Left lobe of liver (tissue), 2 donors: ENCODE measurements at places on chromosomes 16 and 17. TPM values are rescaled to one million over a fixed set of nuclear protein-coding genes. Genes with fewer than 3 reads are reported as not detected.

Gene CACNG5
- not detected for total RNA-seq

GRCh38 chr17:77802811-77803220 is 155.7 kb upstream of the TNRC6C start:
- no peak for DNase-seq

DNA sequence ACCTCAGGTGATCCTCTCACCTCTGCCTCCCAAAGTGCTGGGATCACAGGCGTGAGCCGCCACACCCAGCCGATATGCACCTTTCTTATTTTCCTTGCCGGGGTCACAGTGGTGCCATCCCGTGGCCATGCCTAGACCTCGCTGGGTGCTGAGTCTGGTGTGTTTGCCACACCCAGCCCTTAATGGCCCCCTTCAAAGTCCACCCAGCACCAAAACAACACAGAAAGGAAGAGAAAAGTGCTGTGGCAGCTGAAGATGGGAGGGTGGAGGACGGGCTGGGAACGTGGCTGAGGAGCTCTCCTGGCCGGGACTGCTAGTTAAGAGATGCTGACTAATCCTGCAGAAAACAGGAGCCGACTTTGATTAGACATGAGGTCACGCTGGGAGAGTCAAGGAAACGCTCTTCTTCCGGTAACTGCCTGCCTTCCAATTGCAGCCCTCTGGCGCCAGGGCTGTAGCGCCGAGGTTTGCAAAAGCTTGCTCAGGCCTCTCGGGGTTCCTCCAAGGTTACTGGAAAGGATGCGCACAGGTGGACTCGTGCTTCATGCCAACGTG is 10.9 kb downstream of the SLC43A2 start:
- DNase-seq: no peak

- no peak for DNase-seq
Measured at GRCh38 chr17:77872199-77872598, 86.3 kb upstream of the TNRC6C start.

DNA sequence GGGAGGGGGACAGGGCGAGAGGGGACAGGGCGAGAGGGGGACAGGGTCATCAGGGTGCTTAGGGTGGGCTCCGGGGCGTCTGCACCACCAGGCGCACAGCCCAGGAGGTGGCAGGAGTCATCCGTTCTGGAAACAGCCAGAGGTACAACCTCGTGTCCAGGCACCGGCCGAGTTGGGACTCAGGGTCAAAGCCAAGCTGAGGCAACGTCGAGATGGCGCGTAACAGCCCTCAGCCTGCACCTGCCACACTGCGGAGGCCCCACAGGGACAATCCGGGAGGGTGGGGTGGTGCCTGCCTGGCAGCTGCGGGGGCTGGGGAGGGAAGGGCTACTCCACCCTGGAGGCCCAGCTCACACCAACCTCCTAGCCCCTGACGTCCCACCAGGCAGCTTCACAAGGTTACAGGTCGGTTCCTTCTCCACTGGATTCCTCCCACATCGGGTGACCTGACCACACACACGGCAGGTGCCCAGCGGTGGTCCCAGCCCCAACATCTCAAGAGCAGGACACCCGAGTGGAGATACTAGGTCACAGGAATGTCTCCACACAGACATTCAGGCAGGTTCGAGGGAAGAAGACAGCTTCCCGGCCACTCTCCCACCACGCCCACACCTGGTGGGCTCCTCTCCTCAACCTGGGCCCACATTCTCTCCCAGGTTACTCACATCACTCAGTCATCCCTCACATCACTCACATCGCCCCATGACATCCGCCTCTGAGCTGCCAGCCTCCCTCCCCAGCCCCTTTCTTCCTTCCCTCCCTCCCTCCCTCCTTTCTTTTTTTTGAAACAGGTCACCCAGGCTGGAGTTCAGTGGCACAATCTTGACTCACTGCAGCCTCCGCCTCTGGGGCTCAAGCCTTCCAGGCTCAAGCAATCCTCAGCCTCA is 47.3 kb downstream of the RPH3AL start:
- no peak for DNase-seq
